ENCODE measurements at places on chromosomes 7 and 10. TPM values are rescaled to one million over a fixed set of nuclear protein-coding genes. Genes with fewer than 3 reads are reported as not detected.
A peak's percentile ranks its signal among the peaks of the same experiment; 100 is the strongest.

The CRYGN gene
- total RNA-seq = 3.9 TPM

The CPA4 gene
- 0.32 TPM for total RNA-seq

The GDF2 gene
- total RNA-seq = not detected

The CPN1 gene
- total RNA-seq = 1.3 TPM

The PAX2 gene
- total RNA-seq = 0.99 TPM

The WDR86 gene
- 93.6 TPM for total RNA-seq

DNA sequence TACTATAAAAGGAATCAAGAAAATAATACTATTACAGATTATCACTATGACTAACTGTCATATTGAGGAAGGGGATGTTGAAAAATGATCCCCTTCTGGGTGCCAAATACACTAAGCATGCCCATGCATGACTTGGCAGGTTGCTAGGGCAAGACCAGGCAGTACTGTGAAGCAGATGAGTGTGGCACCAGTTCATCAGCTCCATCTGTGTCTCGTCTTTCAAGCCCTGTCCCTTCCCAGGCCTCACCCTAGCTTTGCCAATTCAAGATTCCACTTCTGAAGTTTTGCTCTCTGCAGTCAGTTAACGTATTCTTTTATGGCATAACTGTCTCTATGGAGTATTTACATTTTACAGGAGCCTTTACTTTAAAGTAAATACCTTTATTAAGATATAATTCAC is 135.6 kb upstream of the HPS1 start:
- no peaks in the 10 kb centered on the region for H3K27me3 ChIP-seq
- DNase-seq = no peak
- no peak overlapping the region for H3K27ac ChIP-seq
- H3K4me1 ChIP-seq = no peaks in the 10 kb centered on the region

DNA sequence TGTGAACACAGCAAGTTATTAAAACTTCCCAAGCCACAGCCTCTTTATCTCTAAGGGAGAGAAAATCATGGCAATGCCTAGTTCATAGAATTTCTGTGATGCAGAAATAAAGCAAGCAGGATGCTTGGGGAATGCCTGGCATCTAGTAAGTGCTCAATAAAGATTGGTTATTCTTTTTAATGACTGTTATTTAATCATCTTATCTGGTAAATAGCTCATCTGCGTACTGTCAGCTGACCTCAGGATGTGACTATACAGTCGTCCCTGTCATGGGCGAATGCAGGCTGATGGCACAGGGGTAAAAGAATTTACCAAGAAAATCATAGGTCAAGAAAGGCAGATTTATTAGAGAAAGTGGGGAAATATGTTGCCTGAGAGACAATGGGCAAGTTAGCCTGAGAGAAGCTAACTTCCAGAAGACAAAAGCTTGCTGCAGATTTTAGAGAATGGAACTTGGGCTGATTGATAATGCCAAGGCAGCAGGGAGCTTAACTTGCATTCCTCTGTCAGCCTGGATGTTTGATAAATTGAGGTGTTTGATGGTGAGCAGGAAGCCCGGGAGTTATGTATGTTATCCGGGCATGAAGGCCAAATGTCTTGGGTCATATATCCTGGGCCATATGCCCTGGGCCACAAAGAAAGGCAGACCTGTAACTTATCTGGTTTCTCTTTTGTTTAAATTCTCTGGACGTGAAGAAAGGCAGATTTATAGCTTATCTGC is 126.0 kb downstream of the KCNMA1 start:
- H3K36me3 ChIP-seq = no peaks in the 10 kb centered on the region
- H3K27ac ChIP-seq = peak overlapping the region; percentile 33
- no peaks in the 10 kb centered on the region for H3K27me3 ChIP-seq

DNA sequence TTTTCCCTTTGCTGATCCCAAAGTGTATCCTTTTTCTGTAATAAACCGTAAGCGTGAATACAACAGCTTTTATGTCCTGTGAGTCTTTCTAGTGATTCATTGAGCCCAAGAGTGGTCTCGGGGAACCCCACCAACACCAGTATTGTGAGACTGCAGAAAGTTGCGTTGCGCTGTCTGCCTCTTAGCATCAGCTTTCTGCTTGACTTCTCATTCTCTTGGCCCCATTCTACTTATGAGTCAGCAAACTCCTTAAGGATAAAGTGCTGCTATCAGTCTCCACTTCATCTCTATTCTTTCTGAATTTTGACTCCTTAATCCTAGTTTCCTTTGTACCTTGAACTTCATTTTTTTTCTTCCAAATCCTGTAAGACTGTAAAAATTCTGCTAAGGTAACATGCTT is 184.3 kb upstream of the MBL2 start:
- no peak for DNase-seq
- no peaks in the 10 kb centered on the region for H3K27me3 ChIP-seq
- H3K27ac ChIP-seq = no peak overlapping the region
- H3K4me3 ChIP-seq = no peak overlapping the region
- H3K36me3 ChIP-seq = no peaks in the 10 kb centered on the region

DNA sequence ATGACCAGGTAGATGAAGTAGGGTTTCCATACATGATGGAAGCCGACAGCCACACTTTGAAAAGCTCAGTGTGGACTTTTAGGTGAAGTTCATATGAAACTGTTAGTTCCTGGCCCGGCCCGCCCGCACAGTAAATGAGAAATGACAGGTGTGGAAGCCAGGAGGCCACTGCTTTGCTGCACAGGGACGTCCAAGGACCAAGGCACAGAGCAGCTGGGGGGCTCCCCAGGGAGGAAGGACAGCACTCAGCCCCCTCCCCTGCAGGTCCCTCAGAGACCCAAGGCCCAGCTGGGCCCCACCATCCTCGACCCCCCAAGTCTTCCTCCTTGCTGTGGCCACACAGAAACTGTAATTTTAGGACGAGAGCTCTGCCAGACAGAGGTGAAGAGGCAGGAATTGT is 219.2 kb downstream of the PTPRN2 start:
- no peaks in the 10 kb centered on the region for H3K4me1 ChIP-seq
- no peaks in the 10 kb centered on the region for H3K36me3 ChIP-seq
- no peak overlapping the region for H3K4me3 ChIP-seq
- no peak overlapping the region for H3K27ac ChIP-seq

DNA sequence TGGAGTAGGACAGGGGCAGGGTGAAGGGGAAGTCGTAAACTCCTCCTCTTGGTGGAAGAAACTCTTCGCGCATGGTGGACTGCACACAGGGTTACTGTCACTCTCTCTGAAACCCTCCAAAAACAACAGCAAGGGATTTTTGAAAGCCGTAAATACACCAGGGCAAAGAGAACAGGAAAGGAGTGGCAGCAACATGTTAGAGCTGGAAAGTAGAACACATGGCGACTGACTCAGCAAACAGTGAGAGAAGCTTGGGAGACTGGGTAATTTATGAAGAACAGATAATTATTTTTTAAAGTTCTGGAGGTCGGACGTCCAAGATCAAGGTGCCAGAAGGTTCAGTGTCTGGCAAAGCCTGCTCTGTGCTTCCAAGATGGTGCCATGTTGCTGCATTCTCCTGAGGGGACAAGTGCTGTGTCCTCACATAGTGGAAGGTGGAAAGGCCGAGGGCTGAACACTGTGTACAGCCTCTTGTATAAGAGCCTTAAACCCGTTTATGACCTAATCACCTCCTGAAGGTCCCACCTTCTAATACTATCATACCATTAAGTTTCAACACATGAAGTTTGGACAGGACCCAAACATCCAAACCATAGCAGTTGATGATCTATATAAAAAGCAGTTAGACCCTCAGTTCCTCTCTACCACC is 22.5 kb upstream of the C10orf53 start:
- H3K27ac ChIP-seq = no peak overlapping the region
- no peaks in the 10 kb centered on the region for H3K36me3 ChIP-seq
- H3K4me1 ChIP-seq = no peaks in the 10 kb centered on the region
- no peak overlapping the region for H3K4me3 ChIP-seq

- no peaks in the 10 kb centered on the region for H3K36me3 ChIP-seq
- DNase-seq = no peak
- no peak overlapping the region for H3K4me3 ChIP-seq
- H3K27ac ChIP-seq = no peak overlapping the region
Observed at GRCh38 chr7:36763132-36763816, 39.0 kb upstream of the AOAH start.

GRCh38 chr7:45910855-45911254 is 10.2 kb downstream of the IGFBP3 start:
- H3K27ac ChIP-seq = no peak overlapping the region
- no peak overlapping the region for H3K4me3 ChIP-seq
- H3K4me1 ChIP-seq = no peaks in the 10 kb centered on the region
- DNase-seq = no peak

DNA sequence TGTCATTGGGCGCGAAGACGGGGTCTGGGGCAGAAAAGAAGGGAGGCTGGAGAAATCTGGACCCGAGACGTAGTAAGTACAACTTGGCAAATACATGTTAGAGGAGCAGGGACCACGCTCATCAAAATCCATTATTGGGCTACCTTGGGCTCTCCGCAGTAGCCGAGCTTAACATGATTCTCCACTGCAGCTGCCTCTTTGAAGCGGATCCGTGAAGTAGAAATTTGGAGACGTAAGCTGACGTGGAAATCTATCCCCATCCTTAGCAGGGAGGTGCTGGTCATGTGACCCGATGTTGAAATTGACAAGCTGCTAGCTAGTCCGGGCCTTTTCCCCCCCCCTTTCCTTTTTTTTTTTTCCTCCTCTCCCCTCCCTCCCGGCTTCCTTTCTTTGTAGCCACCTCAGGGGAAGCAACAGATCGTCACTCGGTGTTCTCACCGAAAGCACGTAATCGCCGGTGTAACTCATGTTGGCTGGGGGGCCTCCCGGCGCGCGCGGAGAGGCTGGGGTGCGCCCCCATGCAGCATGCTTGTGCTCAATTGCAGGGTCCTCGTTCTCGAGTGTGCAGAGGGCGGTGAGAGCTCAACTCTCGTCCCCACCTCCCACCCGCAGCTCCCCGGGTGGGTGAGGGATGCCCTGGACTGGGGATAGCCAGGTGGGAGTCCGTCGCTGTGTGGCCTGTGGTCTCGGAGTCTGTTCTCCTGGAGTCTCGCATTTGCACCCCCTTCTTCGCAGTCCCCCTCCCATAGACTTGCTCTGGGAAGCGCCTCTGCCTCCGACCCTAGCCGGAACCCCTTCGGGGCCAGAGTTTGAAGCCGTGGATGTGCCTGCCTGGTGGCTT is at the start of gene HOXA11:
HOXA11 (minus strand) TSS at position 220 of the 841 bp plus-strand sequence; CDS start at position 132, 88 bp downstream.
- peaks cover 100% of the 10 kb centered on the region for H3K27me3 ChIP-seq
- H3K27ac ChIP-seq = no peak within 1 kb of the TSS
- H3K36me3 ChIP-seq = no peaks in the 10 kb centered on the region
- peaks cover 9% of the 10 kb centered on the region for H3K4me1 ChIP-seq

- no peaks in the 10 kb centered on the region for H3K36me3 ChIP-seq
- H3K4me1 ChIP-seq = no peaks in the 10 kb centered on the region
- H3K27me3 ChIP-seq = no peaks in the 10 kb centered on the region
- no peak for DNase-seq
- H3K27ac ChIP-seq = no peak overlapping the region
Observed at GRCh38 chr10:89838044-89838615, 136.7 kb downstream of the KIF20B start.

DNA sequence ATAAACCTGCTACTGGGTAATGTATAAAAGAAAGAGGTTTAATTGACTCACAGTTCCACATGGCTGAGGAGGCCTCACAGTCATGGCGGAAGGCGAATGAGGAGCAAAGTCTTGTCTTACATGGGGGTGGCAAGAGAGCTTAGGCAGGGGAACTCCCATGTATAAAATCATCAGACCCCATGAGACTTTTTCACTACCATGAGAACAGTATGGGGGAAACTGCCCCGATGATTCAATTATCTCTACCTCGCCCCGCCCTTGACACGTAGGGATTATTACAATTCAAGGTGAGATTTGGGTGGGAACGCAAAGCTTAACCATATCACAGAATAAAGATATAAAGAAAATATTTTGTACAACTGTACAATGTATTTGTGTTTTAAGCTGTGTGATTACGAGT is 39.4 kb upstream of the PLCE1 start:
- no peaks in the 10 kb centered on the region for H3K4me1 ChIP-seq
- H3K27ac ChIP-seq = no peak overlapping the region
- no peaks in the 10 kb centered on the region for H3K27me3 ChIP-seq
- no peaks in the 10 kb centered on the region for H3K36me3 ChIP-seq
- no peak for DNase-seq
- H3K4me3 ChIP-seq = no peak overlapping the region

DNA sequence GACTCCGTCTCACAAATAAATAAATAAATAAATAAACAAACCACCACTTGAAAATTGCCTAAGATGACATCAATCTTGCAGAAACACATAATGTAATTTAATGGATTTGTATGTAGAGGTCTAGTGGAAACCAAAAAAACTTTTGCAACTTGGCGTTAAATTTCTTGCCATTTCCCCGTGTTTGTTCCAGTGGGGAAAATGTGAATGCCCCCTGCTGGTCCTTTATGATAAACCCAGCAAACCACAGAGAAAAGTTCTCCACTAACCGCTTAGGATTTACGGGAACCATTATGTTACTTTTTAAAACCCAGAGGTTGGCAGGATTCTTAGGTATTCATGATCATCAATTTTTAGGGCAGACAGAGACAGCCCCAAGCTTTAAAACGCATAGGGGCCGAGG is 32.5 kb downstream of the LAMB4 start:
- peaks cover 15% of the 10 kb centered on the region for H3K4me1 ChIP-seq
- no peaks in the 10 kb centered on the region for H3K36me3 ChIP-seq
- no peak for DNase-seq
- H3K27ac ChIP-seq = no peak overlapping the region
- H3K27me3 ChIP-seq = no peaks in the 10 kb centered on the region

- DNase-seq = no peak
- no peak overlapping the region for H3K4me3 ChIP-seq
- peaks cover 15% of the 10 kb centered on the region for H3K4me1 ChIP-seq
- H3K27me3 ChIP-seq = no peaks in the 10 kb centered on the region
Observed at GRCh38 chr7:5701085-5701914, 80.2 kb downstream of the RNF216 start.

DNA sequence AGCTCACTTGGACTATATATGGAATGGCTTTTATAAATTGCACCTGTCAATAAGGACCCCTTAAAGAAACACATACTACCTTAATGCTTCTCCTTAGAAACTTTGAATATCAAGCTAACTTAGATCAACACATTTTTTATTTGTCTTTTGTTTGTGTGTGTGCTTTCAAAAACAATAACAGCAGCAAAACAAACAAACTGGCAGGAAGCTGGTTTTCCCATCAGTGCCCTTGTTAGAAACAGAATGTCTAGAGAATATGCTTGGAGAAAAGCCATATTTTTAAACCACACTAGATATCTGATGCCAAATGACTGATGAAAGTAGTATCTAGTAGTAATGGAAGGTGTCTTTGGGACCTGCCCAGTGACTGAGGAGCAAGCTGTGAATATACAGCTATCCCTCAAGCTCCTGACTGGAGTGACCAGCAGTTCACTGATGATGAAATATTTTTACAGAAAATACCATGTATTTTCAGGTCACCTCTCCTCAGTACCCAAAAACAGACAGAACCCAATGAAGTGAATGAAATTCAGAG is 1.0 kb downstream of the PDE1C start:
- H3K4me3 ChIP-seq = no peak overlapping the region
- H3K36me3 ChIP-seq = no peaks in the 10 kb centered on the region
- no peak overlapping the region for H3K27ac ChIP-seq
- no peak for DNase-seq

All from endodermal cell (in vitro differentiated cells).